ENCODE measurements at places on chromosomes 5 and 9.

GRCh38 chr9:126934441-126934840 is 19.9 kb downstream of the RALGPS1 start:
- DNase-seq: no peak

DNA sequence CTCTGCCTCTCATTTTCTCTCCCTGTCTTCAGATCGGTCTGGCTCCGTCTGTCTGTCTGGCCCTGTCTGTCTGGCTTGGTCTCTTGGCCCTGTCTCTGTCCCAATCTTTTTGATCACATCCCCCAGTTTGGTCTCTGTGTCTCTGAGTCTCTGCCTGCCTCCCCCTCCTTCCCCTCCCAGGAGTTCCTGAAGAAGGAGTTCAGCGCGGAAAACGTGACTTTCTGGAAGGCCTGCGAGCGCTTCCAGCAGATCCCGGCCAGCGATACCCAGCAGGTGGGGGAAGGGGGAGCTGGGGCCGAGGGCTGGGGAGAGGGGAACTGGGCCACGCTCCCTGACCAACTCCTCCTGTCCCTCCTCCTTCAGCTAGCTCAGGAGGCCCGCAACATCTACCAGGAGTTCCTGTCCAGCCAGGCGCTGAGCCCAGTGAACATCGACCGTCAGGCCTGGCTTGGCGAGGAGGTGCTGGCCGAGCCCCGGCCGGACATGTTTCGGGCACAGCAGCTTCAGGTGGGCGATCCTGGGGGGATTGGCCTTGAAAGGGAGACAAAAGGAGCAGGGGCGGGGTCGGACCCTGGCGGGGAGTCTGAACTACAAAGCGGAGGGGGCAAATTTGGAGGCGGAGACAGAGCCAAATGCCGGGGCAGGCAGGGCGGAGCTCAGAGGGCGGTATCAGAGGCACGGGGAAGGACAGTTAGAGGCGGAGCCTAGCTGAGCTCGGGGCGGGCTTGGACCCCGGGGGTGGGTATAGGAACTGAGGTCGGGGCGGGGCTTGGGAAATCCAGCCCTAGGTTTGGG is 9.0 kb downstream of the RGS14 start:
- DNase-seq: no peak

GRCh38 chr9:6899274-6899673 is 141.5 kb downstream of the KDM4C start:
- DNase-seq: no peak

GRCh38 chr5:87650284-87650683 is 237.6 kb upstream of the CCNH start:
- DNase-seq: no peak

DNA sequence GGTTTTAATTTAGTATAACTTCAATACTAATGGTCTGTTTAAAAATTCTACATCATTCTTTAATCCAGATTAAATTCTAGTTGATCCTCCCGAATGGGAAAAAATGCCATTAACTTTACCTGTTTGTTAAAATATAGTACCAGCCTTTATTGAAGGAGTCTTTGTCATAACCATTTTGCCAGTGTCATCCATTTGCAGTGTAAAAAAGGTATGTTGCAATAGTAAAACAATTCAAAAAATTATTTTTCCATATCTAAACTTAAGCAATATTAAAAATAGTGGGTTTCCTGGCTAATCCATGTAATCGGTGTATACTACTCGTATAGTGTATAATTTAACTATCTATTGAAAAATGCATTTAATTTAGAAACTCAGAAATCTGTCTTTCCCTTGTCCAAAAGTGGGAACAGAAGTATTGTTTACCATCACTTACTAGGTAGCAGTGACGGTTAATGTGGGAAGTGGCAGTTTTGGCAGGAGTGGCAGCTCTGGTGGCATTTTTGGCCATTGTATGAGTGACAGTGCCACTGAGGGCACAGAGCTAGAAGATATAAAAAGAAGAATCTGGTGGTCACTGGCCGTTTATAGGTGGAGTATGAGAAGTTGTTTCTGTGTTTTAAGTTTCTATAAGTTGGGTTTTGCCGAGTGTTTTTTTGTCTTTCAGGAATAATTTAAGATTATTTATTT is 1.9 kb downstream of the AP3S1 start:
- no peak for DNase-seq

GRCh38 chr9:14313951-14314423 is at the start of gene NFIB:
Gene NFIB (minus strand): TSS chr9:14314141. CDS start chr9:14313511, 630 bp downstream.
- no peak for DNase-seq

DNA sequence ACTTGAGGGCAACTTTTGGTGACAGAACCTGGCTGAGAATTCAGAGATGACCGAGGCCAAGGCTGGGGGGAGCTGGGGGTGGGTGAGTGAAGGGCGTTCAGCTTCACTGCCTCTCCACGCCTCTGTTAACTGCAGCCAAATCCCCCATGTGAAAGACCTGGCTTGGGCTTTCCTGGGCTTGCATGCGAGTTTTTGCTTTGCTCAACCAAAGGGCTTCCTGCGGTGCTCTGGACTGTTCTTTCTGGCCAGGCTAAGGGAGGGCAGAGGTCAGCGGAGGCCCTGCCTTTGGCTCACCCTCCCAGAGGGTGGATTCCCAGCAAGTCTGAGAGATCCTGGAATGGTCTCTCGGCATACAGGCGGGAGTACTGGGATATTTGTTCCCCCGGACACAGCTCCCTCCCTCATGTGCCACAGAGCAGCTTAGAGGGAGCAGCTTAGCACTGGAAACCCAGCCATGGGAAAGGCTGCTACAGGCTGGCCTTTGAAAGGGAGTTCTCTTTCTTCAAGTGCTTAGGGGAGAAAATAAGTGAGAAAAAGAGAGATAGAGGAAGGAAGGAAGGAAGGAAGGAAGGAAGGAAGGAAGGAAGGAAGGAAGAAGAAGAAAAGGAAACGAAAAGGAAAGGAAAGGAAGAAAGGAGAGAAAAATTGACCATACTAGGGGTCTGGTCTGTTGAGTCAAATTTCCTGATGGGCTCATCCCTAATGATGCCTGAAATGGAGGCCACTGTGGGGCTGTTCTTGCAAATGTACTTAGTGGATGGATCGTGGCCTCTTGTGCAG is 158.8 kb downstream of the FGF18 start:
- DNase-seq: no peak

GRCh38 chr5:83474991-83475390 is 3.4 kb downstream of the VCAN start:
- DNase-seq: no peak

- DNase-seq: no peak
These were observed 78.3 kb downstream of the TNC start for GRCh38 chr9:115039516-115040120.

- no peak for DNase-seq
These were observed 24.0 kb upstream of the ADAM19 start for GRCh38 chr5:157599565-157599964.

DNA sequence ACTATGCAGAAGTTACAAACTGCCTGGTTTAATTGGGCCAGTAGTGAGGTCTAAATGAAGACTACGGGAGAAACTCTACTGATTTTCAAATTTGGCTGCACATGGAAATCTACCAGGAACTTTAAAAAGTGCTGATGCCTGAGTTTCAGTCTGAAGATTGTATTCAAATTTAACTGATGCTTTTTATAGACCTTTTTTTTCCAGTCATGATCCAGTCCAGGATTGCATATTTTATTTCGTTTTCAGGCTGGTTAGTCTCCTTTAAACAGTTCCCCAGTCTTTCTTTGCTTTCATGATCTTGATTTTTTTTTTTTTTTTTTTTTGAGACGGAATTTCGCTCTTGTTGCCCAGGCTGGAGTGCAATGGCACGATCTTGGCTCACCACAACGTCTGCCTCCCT is 23.7 kb upstream of the SPZ1 start:
- DNase-seq: no peak

DNA sequence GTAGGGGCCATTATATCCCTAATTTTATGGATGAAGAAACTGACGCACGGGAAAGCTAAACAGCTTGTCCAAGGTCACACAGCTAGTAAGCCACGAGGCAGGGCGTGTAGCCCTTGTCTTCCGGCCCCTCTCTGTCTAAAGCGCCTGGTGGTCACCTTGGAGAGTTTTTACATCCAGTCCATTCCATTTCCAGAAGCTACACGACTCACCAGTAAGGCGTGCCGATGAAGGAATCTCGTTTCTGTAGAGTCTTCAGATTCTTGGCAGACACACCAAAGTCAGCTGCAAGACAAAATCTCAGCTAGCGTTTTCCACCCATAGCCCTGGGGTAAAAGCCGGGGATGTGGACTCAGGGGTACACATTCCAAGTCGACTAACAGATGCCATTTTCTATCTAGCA is 80.5 kb downstream of the STK10 start:
- peak; percentile 73 for DNase-seq

- no peak for DNase-seq
These were observed 100.4 kb downstream of the FAM114A2 start for GRCh38 chr5:153938191-153938842.

GRCh38 chr9:114396558-114397218 is 8.9 kb upstream of the AKNA start:
- peak; percentile 71 for DNase-seq

DNA sequence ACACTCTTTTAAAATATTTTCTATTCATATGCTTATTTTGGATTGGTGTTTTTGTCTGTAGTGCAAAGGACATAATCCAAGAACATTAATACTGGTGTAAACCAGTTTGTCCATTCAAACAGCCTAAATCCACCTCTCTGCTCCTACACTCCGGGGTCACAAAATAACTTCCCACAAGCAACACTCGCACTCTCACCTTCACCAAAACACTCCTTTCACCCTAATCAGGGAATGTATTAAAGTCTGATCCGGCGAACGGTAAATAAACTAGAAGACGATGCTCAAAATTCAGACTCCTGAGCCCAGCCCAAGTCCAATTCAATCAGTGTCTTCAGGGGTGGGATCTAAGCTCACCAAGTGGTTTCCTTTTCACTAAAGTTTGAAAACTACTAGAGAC is 649 bp downstream of the AP3B1 start:
- no peak for DNase-seq

DNA sequence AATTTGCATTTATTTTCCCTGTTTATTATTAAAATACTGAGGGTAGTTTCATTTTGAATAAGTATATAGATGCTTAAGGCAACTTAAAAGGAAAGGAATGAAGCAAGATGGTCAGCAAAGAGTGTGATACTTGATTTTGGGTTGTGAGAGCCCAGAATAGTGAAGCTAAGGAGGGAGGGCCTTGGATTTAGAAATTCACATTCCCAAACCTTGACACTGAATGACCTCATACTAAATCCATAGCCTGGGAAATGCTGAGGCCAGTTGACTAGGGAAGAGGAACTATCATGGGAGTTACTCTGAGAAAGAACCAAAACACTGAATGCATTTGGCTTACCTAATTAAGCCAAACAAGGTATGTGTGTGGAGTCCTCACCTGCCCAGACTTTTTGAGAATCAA is 292.5 kb downstream of the SPATA31D1 start:
- no peak for DNase-seq

GRCh38 chr5:159817262-159818029 is 98.8 kb upstream of the ADRA1B start:
- no peak for DNase-seq

DNA sequence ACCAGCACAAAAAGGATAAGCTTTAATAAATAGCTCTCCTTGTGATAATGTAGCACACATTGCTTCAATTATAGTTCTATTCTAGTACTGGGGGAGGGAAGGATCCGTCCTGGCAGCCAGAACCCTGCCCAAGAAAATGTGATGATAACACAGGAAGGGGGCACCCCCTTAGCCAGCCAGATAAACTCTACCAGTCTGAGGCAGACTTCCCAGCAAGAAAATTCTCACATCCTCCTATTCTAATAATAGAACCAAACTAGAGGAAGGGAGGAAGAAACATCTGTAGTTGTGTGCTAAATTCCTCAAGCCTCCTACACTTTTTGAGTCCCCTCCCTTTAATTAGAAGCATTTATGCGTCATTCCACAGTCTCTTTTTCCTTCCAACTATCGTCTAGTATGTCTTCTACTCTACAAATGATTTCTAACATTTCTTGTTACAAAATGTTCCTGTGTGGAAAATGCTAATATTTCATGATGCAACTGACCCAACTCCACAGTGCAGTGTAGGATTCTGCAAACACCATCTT is 261.0 kb downstream of the SEMA5A start:
- DNase-seq: peak; percentile 54

GRCh38 chr9:93244510-93245436 is 60.8 kb downstream of the WNK2 start:
- no peak for DNase-seq
